ENCODE measurements at places on chromosomes 2 and 18.

DNA sequence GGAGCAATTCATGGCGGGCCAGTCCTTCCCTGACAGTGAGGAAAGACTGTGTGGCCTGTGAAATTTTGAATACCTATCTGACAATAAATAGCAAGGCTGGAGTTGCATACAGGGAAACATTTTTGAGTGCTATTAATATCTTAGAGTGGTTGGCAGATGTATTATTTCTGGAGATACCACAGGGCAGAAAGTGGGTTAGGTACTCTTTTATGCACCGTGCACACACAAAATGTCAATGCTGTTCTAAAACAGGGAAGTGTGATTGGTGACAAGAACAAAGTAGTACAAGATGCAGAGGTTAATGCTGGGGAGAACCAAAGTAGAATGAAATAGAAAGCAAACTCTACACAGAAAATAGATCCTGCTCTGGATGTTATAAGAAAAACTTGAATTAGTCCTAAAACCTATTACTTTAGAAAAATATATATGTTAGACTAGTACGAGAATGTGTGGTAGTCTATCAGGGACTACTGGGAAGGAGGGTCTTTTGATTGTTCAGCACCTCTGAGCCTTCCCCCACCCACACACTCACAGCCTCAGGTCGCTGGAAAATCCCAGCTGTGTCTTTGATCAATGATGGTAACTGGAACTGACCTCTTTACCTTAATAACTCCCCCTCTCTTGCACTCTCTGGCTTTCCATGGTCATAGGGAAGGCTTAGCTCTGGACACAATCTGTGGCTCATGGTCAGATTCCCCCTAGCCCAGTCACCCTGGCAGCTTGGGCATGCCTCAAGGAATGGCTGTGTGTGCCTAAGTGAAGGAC lies 58.2 kb downstream of the SERPINB8 start:
- DNase-seq: no peak

DNA sequence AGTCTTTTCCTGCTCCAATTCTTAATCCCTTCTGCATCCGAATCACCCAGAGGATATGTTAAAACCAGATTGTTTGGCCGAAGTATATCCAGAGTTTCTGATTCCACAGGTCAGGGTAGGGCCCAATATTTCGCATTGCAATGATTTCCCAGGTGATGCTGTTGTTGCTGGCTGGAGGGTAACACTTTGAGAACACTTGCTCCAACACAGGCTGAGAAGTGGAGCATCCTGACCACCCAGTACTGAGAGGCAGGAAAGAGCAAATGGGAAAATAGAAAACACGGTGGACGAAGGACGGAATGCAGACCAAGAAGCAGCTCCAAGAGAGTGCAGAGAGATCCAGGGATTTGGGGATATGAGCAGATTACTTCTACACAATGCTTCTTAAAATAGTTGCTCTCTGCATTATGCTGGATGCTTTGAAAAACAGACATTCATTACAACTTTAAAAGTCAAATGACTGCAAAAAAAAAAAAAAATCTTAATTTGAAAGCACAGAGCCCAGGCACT lies 362.2 kb upstream of the SLC14A2 start:
- DNase-seq: no peak

DNA sequence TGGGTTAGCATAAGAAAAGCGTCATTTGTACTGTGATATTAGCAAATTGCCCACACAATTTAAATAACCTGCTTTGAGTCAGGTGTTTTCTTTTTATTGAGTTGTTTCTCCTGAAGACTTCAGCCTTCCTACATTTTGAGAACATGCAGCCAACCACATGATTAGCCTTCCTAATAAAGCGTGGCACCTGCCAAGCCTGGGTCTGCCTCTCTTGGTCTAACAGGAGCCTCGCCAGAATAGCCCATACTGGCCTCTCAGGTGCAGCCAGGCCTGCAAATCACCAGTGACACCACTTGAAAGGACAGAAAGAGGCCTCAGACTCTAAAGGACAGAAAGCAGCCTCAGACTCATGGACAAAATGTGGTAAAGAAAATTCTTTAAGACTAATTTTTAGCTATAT lies 653.8 kb downstream of the BCL11A start:
- DNase-seq: no peak

DNA sequence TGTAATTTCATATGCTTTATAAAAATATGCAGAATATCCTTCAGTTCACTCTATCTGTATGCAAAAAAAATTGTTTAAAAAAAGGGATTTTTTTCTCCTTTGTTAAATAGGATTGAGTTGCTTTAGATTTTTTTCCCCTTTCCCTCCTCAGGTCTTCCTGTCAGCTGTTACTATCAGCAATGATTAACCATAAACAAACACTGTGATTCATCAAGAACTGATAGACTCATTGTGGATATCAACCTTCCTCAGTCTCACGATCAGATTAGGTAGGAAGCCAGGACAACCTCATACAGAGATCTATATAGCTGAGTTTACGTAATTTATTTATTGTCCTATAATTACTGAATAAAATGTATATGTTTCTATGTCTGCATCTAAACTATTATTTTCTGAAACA lies 2136.2 kb upstream of the CELF4 start:
- no peak for DNase-seq

DNA sequence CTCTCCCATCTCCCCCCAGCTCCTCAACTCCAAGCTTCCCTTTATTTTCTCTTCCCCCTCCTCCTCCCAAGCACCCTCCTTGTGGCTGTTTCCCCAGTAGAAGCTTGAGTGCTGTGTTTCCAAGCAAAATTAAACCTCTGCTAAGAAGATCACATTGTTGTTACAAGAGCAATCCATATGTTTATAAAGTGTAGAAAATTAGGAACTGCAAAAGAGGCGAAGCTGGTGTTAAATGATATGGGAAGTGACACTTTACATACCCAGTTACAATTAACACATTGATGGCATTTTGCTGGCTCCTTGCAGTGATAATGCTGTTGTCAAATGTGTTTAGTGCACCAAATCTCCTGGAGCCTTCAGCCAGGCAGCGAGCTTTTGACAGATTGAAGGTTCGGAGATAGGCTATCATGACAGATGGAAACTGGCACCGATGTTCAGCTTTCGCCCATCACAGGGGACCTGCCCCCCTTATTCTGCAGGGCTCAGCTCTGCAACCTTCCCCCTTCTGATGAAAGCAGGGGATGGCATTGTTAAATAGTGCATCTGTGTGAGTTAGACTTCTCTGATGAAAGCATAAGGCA lies 259.8 kb upstream of the ATP5MC3 start:
- DNase-seq: no peak

DNA sequence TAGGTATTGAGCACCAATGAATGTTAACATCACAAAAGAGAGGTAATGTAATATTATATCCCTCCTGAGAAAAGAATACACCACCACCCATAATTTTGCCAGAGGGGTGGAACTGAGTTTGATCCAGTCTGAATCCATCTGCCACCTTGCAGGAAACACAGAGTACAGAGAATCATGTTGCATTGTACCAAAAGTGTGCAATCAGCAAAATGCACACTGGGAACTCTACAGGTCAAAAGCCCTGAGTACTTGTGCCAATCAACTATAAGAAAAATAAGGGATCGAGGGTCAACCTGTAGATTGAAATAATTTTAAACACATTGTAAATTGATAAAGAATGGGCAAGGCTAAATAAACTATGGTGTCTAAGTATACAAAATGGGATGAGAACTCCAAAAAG lies 141.5 kb downstream of the KCNH7 start:
- no peak for DNase-seq

DNA sequence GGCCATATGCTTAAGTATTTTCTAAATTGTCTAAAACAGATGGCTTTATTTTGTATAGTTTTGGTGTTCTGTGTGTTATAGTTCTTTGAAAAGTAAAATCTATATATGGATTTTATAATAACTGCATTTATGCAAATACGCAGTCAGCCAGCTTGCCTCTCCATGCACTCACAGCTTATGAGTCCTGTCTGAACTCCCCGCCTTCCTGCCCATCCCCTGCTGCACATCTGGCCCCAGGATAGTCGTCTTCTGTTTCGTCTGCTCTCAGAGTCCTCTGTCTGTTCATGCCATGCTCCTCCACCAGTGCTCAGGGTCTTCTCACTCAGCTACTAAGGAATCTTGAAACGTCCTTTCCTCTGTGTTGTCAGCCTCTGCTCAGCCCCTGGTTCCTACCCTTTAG lies 28.2 kb upstream of the ANKRD62 start:
- DNase-seq: no peak

Data from CD8-positive, alpha-beta memory T cell (primary cell).